ENCODE measurements at places on chromosomes 3 and 15.

GRCh38 chr3:160213191-160213590 lies 12.0 kb upstream of the C3orf80 start:
- no peak for DNase-seq

- no peak for DNase-seq
Observed at GRCh38 chr3:45964139-45964538, 20.9 kb downstream of the CXCR6 start.

- DNase-seq: no peak
Observed at GRCh38 chr15:43067717-43068461, 37.9 kb downstream of the UBR1 start.

DNA sequence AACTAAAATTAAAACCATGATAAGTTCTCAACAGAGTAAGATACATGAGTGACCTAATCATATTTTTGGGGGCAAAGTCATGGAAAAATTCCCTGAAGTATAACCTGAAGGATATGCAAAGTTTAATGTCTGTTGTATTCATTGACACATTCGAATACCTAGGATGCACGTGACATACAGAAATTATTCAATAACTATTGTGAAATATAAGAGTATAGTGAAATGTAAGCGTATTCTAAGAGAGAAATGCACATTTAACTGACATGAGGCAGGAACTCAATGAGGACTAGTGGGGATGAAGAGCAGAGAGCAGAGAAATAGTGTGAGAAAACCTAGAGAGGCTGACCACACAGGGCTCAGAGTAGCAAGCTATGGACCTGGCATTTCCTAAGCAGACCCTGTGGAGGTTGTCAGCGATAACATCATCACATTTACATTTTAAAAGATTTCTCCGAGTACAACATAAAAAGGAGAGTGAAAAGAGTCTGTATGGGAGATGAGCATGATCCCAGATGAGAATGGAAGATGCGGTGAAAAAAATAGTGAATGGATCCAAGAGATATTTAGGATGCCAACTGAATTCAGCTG lies 588.8 kb downstream of the MAGI1 start:
- no peak for DNase-seq

- peak; percentile 16 for DNase-seq
Observed at GRCh38 chr3:102179326-102180177, 255.3 kb upstream of the ZPLD1 start.

GRCh38 chr15:48644827-48645557 lies 517 bp downstream of the FBN1 start:
- peak; percentile 88 for DNase-seq

DNA sequence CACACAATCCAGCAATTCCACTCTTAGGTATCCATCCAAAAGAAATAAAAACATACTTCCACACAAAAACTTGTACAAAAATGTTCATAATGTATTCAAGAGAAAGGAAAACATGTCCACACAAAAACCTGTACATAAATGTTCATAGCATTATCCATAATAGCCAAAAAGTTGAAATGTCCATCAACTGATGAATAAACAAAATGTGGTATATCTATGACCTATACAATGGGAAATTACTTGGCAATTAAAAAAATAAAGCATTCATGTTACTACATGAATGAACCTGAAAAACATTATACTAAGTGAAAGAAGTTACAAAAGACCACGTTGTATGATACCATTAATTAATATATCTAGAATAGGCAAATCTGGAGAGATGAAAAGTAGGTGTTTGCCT lies 17.9 kb downstream of the FRMD5 start:
- no peak for DNase-seq

GRCh38 chr3:64163755-64164148 lies 61.5 kb downstream of the PRICKLE2 start:
- peak; percentile 43 for DNase-seq

DNA sequence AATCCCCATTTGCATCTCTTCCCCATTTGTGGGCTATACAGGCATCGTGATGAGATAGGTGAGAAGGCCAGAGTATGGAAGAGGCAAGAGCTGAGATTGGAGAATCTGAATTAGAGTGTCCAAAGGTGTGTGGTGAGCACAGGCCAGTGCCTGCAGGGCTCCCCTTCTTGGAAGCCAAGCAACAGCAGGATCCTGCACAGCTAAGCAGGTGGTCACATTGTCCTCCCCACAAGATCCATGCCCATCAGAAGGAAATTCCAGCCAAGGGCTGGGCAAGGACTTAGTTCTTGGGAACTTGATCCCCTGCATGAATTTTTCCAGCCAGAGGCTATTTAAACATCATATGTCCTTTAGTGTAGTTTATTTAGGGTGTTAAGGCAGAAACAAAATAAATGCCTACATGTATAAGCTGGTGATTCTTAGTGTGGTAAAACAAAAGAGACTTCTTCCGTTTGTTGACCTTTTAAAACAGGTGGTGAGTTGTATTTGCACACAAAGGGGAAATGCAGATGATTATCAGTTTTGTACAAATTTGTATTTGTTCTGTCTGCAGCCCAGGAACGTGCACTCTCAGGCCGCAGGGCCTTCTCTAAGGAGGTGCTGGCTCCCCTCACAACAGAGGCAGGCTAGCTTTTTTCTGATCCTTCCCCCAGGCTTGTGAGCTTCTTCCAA lies 110.2 kb downstream of the PLCL2 start:
- peak; percentile 21 for DNase-seq

DNA sequence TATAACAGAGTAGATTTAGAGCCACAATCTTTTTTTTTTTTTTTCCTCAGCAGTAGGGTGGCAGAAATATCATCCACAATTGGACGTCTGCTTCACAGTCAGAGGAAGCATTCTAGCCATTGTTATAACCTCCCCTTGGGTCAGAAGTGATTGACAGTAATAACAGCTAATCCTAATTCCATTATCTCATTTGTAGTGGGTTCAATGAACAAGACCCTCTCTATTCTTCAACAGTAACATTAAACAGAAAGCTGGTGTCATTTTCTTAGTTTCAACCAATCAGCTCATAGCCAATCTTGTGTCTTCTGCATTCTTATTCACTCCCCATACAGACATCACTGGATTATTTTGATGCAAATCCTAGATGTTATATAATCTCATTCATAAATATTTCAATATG lies 44.6 kb downstream of the QTRT2 start:
- peak; percentile 84 for DNase-seq

GRCh38 chr15:90683371-90683770 lies 33.8 kb upstream of the BLM start:
- no peak for DNase-seq

DNA sequence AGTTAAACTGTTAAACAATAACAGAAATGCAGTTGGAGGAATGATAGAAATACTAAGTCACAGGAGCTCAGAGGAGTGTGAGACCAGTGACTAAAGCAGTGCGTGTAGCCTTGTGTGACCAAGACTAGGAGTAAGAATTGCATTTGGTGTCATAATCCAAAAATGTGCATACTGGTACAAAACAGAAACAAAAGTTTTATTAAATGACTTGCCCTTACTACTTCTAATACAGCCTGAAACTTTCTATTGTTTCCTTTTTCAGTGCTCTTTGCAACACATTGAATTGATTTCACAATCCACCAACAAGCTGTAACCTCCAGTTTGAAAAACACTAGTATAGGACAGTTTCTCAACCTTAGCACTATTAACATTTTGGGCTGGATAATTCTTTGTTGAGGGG lies 17.1 kb downstream of the SNX1 start:
- no peak for DNase-seq

DNA sequence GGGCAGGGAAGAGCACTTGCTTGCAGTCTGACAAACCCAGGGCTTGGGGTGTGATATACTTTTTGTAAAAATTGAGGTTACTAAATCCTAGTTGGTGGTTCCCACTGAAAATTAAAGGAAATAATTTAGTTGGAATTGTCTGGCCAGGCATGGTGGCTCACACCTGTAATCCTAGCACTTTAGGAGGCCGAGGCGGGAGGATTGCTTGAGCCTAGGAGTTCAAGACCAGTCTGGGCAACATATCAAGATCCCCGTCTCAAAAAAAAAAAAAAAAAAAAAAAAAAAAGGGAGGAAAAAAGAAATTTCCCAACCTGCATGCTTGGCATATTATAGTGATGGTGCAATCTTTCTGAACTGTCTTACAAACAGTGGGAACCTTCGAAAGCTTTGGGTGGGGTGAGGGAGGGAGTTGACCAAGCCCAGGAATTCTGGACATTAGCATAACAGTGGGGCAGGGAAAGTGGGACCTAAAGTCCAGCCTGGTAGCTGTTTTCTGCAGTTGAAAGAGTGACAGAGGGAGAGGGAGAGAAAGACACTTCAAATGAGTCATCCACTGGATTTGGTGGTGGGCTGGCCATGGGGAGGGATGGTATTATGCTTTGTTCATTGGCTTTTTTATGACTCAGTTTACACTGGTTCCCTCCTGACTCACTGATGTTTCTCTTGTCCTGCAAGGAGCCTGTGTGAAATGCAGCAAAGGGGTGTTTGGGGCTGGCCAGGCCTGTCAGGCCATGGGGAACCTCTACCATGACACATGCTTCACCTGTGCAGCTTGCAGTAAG lies 41.1 kb downstream of the LIMD1 start:
- no peak for DNase-seq

DNA sequence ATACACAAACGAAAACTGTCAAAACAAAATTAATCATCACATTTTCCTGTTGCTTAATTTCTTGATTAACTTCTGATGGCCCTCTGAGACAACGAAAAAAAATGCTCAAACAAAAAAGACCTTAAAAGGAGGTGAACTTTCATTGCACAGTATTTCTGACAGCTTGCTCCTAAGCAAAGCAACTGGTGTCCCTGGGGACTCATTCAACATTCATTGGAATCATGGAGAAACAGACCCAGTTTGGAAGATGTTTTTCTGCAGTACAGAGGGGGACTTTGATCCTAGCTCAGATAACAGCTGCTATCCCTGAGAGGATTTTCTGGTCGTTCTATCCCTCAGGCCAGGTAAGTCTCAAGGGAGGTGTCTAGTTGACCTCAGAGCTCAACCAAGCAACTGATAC lies 378.7 kb upstream of the ATP11B start:
- DNase-seq: peak; percentile 24

DNA sequence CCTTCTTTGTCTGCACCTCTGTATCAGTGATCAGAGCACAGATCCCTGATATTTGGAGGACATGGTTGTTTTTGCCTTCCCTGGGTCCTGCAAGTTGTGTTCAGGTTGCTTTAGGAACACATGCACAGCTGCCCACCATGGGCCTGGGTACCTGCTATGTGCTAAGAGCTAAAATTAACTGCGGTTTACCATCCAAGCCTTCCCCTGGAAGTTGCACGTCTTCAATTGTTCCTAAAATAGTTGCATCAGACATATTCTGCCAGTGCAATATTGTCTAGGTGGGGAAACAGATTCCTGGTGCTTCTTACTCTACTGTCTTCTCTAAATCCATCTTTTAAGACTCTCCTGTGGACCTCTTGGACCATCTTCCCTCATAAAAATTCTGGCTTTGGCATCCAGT lies 80.9 kb downstream of the PDE8A start:
- DNase-seq: no peak

DNA sequence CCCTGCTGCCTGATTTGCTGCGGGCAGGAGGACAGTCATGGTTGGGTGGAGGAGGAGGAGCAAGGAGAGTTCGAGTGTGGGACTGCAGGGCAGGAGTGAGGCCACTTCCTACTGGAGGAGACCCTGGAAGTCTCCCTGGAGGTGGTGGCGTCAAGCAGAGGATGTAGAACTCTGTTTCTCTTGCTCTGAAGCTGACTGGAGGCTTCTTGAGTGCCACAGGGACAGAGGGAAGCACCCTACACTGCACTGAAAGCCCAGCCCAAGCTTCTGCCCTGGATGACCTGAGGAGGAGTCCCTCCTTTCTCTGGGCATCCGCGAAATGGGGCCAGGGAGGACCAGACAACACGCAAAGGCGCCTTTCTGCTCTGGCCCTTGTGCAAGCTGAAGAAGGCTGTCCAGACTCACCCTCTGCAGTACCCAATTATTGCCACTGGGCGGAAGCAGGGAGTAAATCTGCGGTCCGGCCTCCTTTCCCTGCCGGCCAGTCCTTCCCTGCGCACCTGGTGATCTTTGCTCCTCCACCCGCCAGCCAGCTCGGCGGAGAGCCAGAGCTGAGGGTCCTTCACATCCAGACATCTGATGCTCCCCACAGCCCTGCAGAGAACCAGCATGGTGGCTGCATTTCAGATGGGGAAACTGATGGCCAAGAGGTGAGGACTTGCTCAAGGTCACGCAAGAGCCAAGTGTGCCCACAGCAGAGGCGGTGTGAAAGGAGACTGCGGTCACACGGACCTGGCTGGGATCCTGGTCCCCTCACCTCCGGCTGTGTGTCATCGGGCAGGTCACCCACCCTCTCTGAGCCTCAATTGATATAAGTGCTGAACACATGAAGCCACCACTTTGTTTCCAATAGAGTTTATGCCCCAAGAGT lies 207.1 kb downstream of the TBC1D2B start:
- peak; percentile 87 for DNase-seq

DNA sequence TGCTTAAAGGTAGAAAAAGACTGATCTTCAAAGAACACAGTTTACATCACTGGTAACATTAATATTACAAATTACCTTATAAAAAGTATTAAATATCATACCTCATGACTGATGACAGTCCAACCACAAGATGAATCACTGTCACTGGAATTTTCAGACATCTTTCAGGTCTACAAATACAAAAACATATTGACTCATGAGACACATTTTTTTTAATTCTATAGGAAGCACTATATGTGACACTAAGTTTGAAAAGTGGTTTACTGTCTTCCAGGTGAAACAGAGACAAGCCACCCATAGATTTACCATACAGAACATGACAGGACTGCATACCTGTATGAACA lies 18.9 kb downstream of the CCPG1 start:
- no peak for DNase-seq

DNA sequence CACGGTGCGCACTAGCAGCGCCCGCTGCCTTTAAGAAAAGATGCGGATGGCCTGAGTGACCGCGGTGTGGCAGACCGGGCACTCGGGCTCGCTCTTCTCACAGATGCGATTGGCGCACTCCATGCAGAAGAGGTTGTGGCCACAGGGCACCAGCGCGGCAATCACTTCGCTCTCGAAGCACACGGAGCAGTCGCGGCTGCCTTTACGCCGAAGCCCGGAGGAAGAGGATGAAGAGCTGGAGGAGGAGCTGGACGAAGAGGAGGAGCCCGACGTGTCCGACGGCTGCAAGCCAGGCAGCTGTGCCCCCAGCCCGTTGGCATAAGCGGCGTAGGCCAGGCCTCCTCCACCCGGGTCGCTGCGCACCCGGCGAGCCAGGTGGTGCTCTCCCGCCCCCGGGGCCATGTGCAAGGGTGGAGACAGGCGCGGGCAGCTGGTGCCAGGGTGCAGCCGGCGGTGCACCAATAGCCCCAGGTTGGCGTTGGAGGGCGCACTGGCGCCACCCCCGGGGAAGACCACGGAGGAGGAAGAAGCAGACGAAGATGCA lies 2.6 kb downstream of the MEX3B start:
- DNase-seq: peak; percentile 69

DNA sequence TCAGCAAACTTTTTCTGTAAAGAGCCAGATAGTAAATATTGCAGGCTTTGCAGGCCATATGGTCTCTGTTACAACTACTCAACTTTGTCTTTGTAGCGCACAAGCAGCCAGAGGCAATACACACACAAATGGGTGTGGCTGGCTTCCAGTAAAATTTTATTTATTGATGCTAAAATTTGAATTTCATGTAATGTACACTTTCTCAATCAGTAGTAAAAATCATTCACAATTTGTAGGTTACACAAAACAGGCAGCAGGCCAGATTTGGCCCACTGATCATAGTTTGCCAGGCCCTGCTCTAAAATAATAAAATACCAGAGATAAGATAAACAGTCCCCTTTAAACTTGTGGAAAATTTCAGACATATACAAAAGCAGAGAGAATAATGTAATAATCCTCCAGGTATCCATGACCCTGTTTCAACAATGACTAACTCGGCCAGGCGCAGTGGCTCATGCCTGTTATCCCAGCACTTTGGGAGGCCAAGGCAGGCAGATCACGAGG lies 330.3 kb downstream of the SHQ1 start:
- DNase-seq: peak; percentile 21

Data from eye (tissue), 1 donor.